LNCaP clone FGC (cell line): ENCODE measurements at places on chromosomes 1 and 21.

DNA sequence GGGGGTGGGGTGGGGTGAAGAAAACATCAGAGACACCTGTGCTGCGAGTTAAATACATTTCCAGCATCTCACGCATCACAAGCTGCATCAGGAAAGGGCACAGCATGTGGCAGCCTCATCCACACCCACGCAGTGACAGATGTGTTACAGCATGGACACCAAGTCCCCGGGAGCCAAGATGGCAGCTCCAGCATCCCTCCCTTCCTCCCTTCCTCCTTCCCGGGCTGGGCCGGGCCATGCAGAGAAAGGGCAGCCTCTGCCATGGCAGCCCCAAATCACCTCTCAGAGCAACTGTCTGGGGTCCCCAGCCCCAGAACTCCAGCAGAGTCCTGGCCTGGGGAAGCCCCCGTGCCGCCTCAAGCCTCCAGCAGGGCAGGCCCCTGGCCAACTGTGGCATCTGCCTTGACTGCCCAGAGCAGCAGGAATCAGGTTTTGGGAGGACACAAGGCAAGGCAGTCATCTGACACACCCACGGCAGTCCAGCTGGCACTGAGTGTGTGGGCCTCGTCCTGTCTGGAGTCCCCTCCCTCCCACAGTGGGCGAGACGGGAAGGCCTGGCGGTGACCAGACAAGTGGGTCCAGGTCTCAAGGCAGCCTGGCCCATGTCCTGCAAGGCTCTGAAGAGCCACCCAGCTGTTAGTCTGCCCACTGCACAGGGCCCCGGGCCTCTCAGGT, 6.2 kb downstream of the SMIM1 start:
- no peak for DNase-seq

DNA sequence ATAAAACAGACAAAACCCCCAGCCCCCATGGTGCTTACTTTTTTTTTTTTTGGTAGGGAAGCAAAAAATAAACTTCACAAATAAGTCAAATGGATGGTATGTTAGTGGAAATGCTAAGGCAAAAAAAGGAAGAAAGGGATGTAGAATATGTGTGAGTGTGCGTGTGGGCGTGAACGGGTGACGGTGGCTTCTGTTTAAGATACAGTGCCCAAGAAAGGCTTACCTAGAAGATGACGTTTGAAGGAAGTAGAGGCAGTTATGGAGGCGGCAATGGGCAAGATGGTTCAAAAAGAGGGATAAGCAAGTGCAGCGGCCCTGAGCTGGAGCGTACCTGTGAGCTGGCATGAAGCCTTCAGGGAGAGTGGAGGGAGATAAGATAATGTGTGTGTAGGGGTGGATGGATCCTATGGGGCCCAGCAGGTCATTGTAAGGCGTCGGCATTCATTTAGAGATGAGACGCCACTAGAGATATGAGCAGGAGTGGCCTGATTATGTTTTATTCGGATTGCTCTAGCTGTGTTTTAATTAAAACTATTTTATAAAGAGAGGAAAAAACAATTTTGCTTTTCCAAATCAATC, 19.9 kb downstream of the LEPR start:
- DNase-seq = no peak

- no peak for DNase-seq
Observed at GRCh38 chr1:154840269-154841176, 29.6 kb downstream of the KCNN3 start.

GRCh38 chr1:65983500-65983899, 190.8 kb downstream of the PDE4B start:
- no peak for DNase-seq

DNA sequence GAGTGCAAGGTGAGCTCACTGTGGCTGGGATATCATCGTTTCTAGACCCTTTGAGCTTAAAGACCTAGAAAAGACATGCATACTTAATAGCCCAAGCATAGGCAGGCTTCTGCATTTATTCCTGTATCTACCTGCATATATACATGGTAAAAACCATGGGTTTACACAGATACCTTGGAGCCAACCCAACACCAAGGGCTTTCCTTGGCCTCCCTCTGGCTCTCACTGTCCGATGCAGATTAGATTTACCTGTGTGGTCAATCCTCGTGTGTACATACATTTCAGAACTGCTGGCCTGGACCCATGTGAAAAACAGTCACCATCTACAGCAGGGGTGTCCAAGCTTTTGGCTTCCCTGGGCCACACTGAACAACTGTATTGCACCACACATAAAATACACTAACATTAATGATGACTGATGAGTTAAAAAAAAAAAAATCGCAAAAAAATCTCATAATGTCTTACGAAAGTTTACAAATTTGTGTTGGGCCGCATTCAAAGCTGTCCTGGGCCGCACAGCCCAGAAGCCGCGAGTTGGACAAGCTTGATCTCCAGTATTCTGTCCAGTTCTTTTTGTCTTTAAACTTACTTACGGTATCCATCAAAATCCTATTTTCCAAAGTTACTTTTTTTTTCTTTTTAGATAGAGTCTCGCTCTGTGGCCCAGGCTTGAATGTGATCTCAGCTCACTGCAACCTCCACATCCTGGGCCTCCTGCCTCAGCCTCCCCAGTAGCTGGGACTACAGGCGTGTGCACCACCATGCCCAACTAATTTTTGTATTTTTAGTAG, 43.5 kb downstream of the WDR4 start:
- no peak for DNase-seq

DNA sequence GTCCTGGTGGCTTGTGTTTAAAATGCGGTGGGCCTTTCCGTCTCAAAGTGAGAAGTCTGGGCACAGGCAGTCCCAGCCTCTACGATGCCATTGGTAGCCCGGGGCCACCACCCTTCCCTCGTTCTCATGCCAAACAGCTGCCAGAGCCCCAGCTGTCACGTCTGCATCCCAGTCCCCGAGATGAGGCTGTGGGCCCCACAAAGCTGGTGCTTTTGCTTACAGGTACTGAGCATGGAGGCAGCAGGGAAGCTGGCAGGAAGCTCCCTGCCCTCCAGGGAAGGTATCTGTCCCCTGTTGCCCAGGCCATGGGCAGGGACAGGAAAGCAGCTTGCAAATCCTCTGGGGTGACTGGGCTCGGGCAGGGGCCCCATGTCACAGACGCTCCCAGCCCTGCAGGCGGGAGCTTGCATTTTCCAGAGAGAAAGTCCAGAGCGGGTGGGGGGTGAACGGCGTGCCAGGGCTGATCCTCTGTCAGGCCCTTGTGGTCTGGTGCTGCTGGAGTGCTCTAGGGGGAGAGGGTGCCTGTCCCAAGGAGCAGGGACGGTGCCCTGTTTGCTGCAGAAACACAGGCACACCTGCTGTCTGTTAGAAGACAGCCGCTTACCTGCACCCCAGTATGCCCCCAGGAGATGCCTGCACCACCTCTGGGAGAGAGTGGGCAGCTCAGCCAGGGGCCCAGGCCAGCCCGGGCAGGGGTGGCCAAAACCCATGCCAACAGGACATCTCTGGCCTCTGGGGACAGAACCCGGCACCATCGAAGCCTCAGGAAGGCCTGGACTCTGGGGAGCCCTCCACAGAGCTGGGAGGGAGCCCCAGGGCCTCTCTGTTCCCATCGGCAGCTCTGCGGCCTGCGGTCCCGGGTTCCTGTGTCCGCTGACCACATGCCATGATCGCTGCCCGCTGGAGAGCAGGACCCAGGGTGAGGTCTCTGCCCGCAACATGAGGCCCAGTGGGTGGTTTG, 45.9 kb downstream of the SLX9 start:
- no peak for DNase-seq

- DNase-seq = no peak
Observed at GRCh38 chr1:27598902-27599528, 4.9 kb downstream of the AHDC1 start.

DNA sequence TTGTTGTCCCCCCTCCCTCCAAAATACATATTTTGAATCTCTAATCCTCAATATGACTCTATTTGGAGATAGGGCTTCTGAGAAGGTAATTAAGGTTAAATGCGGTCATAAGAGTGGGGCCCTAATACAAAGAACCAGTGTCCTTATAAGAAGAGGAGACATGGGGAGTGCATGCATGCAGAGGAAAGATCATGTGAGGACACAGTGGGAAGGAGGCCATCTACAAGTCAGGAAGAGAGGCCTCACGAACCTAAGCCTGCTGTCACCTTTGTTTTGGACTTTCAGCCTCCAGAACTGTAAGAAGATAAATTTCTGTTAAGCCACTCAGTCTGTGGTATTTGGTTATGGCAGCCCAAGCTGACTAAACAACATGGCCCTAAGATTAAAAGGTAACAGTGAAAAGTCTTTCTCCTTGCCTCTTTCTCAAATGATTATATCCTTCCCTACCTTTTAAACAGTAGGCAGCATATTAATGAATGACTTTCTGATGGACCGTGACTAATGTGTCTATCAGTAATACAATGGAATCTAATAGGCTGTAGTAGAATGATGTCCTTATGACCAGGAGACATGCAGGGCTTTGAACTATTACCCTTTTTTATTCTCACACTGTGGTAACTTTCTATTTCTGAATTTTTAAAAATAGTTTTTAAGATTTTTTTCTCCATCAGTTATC, 40.6 kb upstream of the ST6GALNAC3 start:
- DNase-seq = no peak

- DNase-seq = no peak
Observed at GRCh38 chr1:203791498-203791897, 3.9 kb upstream of the ZBED6 start.

GRCh38 chr1:95353194-95353593, 119.2 kb downstream of the RWDD3 start:
- DNase-seq = no peak

DNA sequence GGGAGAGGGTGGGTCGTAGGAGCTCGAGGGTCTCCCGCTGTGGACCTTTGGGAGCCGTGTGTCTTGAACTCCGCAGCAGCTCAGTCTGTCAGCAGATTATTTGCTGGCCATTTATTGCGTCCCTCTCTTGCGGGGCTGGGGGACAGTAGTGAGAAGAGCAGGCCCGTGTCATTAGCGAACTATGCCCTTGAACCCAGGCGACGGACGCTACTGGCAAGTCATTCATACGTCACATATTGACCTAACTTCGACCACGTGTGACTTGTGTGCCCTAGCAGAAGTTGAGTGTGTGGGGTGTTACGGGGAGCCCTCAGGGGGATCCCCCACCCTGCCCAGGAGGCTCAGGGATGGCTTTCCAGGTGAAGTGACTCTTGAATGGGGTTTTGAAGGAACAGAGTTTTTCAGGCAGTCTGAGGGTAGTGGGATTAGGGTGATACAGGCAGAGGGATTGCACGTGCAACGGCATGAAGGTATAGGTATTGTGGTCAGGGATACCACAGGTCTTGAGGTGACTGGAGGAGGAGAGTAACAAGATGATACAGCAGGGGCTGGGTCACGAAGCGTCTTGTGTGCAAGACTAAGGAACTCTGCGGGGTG, 13.0 kb downstream of the RCC1 start:
- no peak for DNase-seq

GRCh38 chr1:53505401-53505800, 46.2 kb downstream of the DMRTB1 start:
- DNase-seq = no peak

DNA sequence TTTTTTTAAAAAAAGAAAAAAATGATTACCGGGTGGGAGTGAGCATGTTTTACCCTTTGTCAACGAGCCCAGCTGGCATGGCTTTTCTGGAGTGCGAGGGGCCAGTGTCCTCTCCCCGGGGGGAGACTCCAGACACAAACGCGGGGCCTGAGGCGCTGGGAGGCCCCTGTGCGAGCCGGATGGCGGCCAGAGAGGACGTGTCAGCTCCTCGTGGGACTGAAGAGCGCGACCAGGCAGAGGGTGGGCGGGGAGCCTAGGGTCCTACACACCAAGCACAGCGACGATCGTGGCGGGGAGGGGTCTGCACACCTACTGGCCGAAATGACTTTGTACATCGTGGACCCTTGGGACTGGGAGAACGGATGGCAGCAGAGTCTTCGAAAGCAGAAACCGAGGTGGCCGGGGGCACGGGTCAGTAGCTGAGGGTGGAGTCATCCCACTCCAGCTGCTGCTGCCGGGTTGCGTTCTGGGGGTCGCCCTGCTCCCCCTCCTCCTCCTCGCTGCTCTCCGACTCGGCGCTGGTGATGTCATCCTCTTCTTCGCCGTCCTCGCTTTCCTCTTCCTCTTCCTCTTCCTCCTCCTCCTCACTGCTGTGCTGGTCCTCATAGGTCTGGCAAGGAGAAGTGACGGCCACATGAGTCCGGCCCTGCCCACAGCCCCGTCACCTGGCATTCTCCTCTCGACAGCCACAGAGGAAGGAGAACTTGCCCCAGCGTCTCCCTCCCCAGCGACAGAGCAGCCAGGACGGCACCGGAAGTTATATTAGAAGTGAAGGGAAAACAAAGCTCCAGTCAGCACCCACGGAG, 78.8 kb downstream of the PIK3CD start:
- no peak for DNase-seq

DNA sequence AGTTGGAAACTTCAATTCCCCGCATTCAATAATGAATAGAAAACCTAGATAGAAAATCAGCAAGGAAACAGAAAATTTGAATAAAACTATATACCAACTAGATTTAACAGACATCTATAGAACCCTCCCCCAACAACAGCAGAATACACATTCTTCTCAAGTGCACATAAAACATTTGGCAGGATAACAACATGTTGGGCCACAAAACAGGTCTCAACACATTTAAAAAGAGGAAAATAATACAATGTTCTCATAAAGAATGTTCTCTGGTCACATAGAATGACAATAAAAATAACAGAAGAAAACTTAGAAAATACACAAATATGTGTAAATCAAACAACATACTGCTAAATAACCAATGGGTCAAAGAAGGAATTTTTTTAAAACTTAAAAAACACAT, 24.9 kb downstream of the ITGB3BP start:
- DNase-seq = peak; percentile 26

DNA sequence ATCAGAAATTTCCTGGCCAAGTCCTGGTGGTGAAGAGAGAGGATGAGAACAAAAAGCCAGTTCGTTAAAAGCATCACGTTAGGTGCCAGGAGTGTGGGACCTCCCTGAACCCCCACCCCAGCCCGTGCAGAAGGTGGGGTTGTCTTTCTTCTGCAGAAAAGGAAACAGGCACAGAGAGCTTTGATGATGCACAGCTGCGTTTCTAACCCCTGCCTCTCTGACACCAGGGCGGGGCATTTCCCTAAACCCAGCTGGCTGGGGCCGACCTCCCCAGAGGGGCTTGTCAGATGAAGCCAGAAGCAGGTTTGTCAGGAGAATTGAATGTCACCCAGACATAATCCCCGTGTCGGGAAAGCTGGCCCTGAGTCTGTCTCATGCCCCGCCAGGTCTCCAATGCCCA, 189.3 kb upstream of the EDN2 start:
- no peak for DNase-seq

DNA sequence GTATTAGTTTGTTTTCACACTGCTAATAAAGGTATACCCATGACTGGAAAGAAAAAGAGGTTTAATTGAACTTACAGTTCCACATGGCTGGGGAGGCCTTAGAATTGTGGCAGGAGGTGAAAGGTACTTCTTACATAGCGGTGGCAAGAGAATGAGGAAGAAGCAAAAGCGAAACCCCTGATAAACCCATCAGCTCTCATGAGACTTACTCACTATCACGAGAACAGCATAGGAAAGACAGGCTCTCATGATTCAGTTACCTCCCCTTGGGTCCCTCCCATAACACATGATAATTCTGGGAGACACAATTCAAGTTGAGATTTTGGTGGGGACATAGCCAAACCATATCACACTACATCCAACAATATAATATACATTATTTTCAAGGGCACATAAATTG, 145.7 kb upstream of the BARHL2 start:
- no peak for DNase-seq

- no peak for DNase-seq
Observed at GRCh38 chr1:206041640-206042039, 11.3 kb upstream of the RHEX start.
